ENCODE measurements at places on chromosomes 5 and 9.
A peak's percentile ranks its signal among the peaks of the same experiment; 100 is the strongest.

- DNase-seq: no peak
These were observed 263.1 kb upstream of the RGMB start for GRCh38 chr5:98510143-98510985.

DNA sequence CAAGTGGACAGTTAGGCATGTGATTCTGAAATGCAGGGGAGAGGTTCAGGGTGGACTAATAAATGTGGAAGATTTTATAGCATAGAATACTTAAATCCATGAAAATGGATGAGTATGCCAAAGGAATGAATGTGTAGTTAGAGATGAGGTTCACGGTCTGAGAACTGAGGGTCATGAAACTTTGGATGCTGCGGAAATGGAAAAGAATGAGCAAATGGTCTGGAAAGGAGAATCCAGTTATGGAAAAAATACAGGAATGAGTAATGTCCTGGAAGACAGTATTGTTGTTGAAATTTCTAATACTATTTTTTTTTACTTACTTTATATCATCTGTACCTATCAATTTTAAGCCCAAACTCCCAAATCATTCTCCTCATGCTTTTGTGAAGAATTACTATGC is 2369.4 kb downstream of the MAT2B start:
- no peak for DNase-seq

DNA sequence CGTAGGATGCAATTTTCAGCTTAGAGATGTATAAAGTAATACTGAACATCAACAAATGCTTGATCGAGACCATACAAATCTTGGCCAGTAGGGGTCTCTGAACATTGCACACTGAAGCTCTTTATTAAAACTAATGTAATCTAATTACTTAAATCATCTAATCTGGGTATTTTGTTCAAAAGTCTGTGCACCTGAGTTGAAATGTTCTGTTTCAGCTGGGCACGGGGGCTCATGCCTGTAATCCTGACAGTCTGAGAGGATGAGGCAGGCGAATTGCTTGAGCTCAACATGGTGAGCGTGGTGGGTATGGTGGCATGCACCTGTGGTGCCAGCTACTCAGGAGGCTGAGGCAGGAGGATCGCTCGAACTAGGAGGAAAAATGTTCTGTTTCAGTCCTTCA is 41.0 kb downstream of the ESM1 start:
- peak; percentile 72 for DNase-seq

- DNase-seq: no peak
These were observed 181.7 kb upstream of the SLC30A5 start for GRCh38 chr5:68911840-68912690.

DNA sequence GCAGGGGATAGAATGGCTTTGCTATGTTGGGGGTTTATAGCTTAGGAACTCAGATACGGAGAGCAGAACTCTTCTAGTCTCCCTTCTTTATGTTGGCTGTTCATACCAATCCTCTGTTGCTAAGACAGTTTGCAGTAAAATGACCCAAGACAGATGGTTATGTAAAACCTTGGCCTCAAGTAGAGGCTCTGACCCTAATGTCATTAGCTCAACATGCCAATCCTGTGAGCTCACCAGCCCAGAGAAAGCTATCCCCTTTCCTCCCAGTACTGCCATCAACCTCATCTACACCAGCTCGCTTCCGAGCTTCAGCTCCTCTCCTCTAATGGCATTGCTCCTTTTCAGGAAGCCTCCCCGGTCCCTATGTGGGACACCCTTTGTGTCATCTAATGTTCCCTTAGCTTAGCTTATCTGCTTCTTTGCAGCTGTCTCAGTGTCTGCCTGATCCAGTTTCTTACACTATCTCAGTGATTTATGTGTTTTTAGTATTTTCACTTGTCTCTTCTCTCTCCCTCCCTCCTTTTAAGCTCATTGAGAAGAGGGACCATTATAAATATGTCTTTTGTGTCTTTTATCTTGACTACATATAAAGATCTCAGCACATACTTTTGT is 281.3 kb upstream of the CLINT1 start:
- no peak for DNase-seq

GRCh38 chr5:132546108-132546507 is 2.8 kb upstream of the IL5 start:
- no peak for DNase-seq

DNA sequence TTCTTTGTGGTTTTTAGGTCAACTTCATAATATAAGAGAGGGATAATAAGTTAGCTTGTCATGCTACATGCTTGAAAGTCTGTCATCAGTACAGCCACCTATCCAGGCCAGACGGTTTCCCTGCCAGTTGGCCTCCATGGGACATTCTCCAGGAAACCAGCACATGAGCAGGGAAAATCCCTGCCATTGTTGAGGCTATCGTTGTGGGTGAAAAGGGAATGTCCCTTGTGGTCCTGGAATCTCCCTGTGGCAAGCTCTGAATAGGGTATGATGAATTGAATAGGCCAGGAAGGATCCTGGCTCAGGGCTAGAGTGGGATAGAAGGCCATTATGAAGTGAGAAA is 12.3 kb downstream of the F2RL1 start:
- no peak for DNase-seq

DNA sequence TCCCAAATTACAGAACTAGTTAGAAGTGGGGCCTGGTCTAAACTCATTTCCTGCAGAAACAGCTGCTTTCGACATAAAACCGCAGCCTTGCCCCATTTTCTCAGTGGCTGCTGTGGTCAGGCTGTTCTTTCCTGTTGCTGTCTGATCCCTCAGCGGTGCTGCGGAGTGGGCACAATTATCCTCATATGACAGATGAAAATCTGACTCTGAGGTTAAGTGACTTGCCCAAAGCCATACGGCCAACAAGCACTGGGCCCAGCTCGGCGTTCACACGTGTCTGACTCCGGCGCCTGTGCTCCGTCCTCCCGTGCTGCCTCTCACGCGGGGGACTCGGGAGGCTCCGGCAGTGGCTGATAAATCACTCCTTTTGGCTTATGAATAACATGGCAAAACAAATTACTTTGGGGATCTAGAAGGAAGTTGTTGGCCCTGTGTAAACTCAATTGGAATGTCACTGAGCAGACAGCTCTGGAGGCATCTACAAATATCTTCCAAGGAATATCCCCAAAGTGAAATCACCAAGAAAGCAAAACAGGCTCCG is 142.6 kb upstream of the LMX1B start:
- DNase-seq: peak; percentile 93

Data from CD4-positive, CD25-positive, alpha-beta regulatory T cell (primary cell).